H9 (cell line): ENCODE measurements at places on chromosomes 2 and 18.

DNA sequence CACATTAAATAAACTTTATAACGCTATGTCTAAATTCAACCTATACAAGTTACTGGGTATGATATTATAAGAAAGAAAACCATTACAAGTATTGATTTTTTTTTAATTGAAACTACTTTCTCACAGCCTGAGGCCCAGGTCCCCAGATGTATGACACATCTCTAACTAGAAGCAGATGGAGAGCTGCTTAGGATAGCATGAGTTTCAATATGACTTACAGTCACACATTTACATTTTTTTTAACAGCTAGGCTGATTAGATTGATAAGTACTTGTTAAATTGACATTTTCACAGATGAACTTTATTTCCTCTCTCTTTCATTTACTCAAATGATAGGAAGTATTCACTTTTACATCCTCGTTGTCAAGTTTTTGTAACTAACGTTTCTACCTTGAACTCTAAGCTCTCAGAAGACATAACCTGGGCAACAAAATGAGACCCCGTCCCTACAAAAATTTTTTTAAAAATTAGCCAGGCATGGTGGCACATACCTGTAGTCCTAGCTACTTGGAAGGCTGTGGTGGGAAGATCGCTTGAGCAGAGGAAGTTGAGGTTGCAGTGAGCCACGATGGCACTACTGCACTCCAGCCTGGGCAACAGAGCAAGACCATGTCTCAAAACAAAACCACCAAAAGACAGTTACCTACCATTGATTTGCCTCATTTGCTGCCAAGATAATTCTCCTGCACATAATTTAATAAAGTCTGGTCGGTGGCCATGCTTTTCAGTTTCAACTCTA is 52.4 kb downstream of the STK39 start:
- no peak for DNase-seq

GRCh38 chr2:36634981-36635597 is 37.1 kb upstream of the FEZ2 start:
- no peak for DNase-seq

DNA sequence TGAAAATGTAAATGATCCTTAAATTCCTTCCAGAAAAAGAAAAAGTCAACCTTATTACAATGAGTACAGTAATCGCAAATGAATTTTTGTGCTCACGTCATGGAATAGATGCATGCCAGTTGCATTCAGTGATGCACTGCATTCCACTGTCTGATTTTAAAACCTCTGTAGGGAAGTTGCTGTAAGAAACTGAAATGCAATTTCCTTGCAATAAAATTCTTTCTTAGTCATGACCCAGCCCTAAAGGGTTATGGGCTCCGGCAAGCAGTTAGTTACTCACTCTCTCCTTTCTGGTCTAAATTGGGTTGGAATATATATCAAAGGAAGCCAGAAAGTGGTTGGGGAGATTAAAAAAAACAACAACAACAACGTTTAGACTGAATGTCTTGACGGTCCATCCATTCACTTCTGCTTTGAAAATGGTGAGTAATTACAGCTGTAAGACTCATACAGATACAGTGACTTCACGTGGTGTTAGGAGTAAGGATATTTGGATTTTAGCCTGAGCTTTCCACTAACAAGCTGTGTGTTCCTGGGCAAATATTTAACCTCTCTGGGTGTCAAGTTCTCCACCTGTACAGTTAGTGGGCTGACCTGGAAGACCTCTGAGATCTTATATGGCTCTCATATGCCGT is 8.6 kb upstream of the RND3 start:
- DNase-seq, result no peak

DNA sequence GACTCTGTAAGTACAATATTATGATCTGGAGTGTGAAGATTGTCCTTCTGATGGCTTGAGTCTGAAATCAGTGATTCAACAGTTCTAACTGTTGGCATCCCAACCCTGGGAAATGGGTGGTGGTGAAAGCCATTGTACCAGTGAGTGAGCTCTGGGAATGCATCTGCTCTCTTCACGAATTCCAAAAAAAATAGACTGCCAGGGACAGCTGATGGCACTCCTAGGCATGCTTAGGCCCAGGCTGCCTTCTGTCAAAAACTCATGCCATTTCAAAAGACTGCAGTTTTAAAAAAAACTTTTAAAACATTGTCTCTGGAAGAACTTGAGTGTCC is 20.3 kb downstream of the OXER1 start:
- no peak for DNase-seq

GRCh38 chr2:64448041-64448426 is 5.9 kb upstream of the LGALSL start:
- no peak for DNase-seq

DNA sequence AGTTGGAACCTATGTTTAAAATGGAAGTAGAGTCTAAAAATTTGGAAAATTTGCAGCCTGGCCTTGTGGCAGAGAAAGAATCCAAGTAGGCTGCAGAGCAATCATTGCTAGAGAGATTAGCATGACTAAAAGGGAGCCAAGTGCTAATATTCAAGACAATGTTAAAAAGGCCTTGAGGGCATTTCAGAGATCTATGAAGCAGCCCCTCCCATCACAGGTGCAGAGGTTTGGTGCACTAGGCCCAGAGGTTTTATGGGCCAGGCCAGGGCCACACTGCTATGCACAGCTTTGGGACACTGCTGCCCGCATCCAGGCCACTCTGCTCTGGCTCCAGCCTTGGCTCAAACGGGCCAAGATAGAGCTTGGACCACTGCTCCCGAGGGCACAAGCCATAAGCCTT is 6.7 kb upstream of the IL1A start:
- peak; percentile 51 for DNase-seq

DNA sequence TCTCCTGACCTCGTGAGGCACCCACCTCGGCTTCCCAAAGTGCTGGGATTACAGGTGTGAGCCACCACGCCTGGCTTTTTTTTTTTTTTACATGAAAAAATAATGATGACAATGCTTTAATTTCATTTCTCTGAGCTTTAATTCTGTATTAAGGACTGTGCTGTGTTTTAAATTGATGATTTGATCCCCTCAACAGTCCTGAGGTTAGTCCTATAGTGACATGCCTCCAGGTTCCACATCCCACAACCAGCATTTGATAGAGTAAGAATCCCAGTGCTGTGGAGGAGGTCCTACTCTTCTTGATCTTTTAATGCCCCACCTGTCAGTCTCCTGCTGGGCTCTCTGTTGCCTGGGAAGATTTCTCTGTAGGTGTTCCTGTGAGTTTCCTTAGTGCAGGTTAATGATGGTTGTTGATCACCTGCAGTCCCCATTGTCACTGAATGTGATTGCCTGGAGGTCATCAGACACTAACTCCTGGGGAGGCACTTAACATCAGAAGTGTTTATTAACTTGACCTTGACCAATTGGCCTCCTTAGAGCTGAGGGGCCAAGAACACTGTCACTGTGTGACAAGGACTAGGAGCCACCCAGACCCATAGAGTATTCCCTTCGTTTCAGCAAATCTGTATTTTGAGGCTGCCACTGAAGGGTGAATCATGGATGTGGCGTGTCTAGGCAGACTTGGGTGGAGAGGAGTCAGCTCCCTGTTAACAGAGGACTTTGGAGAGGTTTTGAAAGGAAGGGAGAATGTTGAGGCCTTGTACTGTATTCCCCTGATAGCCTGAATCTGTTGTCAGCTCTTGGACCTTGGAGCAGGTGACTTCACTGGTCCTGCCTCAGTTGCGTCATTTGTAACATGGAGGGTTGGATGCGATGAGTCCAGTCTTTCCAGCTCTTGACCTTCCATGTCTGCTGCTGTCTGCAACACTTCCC is 11.5 kb downstream of the ASAP2 start:
- DNase-seq, result peak; percentile 63

DNA sequence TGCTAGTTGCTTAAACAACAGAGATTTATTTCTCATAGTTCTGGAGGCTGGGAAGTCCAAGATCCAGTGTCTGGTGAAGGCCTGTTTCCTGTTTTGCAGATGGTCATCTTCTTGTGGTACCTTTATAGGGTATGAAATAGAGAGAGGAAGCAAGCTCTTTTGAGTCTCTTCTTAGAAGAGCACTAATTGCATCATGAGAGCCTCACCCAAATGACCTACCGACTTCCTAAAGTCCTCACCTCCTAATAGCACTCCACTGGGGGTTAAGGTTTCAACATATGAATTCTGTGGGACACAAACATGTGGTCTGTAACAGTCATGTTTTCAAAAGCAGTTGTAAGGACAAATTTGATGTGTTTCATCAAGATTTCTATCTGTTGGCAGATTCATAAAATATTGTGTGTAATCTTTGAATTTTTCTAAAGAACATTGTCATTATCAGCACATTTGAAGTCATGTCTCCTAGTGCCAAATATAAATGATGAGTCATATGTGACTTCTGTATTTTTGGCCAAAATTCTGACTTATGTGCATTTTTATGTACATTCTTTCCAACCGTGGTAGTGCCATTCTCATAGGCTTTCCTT is 45.3 kb downstream of the CD28 start:
- DNase-seq, result no peak

DNA sequence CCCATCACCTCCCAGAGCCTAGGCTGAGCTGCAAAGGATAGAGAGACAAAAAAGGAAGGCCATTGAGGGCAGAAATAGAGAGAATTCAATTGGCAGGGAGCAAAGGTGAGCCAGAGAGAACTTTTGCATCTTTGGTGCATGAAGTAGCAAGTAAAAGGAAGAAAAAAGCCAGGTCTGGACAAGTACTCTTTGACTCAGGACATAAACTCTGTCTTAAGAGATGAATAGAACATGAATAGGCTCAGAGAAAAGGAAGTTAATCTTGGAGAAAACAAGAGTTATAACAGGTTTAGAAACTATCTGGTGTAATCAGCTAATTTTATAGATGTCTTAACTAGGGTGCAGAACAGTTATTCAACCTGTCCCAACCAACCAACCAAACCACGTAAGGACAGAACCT is 95.2 kb downstream of the CNTNAP5 start:
- DNase-seq, result no peak

- DNase-seq, result no peak
These were observed 109.1 kb upstream of the CRIM1 start for GRCh38 chr2:36246320-36246990.

DNA sequence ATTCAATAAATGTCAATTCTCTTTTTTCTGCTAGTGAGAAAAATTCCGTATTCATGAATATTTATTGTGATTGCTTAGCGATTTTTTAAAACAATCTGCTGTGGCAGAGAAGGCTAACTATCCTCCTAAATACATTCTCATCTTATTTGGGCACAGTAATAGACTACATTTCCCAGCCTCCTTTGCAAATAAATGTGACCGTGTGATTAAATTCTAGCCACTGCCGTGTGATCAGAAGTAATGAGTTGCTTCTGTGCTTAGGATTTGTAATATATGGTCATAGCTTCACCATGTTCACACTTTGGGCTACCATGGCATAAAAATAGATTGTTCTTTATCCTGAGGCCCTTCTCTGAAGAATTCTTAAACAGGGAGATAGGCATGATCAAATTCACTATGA is 179.6 kb downstream of the FAM124B start:
- no peak for DNase-seq

DNA sequence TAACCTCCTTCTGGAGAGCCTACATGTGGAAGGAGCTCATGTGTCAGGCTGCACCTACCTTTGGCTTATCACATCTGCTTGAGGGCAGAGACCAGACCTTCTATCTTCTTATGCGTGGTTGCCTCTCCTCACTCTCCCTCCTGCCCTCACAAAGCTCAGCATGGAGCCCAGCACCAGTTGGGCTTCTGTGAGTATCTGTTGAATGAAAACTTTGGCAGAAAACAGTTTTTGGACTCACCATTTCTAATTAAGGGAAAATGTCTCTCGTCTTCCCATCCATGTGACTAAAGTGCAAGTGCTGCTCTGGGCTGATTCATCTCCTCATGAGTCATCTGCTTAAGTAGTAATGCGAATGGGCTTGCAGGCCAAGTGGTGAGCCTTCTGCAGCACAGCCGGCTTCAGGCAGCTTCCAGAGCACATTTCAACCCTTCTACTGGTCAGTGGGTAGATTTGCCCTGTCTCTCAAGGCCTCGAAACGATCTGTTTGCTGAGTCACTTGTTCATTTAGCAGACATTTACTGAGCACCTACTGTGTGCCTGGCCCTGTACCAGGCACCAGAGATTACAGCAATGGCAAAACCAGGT is 102.6 kb downstream of the VSNL1 start:
- no peak for DNase-seq

- DNase-seq, result no peak
These were observed 311.8 kb upstream of the MMADHC start for GRCh38 chr2:149899390-149899789.

DNA sequence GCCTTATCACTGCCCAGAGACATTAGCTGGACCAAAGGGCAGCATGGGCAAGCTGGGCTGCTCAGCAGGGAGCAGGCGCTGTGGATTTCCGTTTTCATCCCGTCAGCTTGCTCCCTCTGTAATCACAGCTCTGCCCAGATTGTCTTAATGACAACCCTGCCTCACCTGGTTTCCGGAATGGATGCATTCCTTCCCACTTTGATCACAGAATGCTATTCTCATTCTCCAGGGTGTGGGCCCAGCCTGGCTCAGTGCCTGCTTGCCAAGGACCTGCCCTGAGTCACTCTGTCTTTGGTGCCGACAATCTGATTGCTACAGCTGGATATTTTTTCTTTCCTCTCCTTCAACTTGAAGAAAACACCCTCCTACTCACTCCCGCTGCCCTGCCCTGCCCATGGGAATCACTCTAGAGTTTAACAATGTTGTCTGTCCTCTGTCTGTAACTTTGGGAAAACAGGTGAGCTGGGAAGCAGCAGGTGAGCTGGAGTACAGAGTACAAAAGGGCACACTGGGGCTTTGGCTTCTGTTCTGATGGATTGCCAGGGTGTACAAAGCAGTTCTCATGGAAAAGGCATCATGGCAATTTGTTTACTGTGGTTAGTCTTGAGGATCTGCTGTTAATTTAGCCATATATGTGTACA is 27.2 kb upstream of the FAM136A start:
- DNase-seq, result peak; percentile 59

GRCh38 chr2:140584471-140584870 is 1546.3 kb downstream of the LRP1B start:
- no peak for DNase-seq
